ENCODE measurements at places on chromosomes 7 and 10.

DNA sequence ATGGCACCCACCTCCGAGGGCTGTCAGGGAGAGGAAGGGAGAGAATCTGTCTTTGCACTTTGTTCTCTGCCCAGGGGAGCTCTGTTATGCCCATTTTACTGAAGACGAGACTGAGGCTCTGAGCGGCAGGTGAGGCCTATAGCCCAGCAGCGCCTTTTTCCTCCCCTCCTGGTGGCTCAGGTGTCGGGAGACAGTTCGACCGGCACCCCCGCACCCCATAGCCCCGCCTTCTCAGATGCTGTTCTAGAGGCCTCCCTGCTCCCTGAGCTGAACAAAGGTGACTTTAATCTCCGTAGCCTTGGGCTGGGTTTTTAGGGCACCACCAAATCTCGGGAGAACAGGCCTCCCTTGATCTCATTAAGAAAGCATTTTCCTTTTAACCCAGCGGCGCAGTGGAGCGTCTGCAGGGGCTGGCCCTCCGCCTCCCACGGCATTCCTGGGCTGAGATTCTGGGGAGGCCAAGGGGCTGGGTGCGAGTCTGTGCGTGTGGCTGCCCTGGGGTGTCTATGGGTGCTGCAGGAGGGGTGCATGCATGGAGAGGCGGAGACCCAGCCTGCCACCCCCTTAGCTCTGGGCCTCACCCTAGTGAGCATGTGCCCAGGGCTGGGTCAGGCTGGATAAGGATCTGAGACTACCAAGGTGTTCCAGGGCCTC is 3.3 kb downstream of the LFNG start:
- DNase-seq: no peak

- DNase-seq: no peak
Measured at GRCh38 chr10:11444531-11445228, 166.8 kb downstream of the USP6NL start.

DNA sequence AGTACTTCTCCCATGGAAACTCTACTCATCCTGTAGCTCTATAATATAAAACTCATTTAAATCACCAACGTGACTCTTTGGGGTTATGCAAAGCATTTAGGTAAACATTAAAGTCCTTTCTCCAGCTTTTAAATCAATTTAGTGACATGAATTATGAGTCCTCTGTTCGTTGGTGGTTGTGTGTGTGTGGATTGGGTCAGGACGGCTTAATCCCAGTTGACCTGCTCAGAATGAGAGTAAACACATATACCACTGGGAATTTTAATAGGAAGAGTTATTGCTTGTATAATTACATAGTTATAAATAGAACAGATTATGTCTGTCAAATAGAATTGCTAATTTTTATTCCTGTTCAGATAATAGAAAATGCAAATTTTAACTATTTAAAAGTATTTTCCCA is 30.7 kb upstream of the ADCY1 start:
- no peak for DNase-seq

DNA sequence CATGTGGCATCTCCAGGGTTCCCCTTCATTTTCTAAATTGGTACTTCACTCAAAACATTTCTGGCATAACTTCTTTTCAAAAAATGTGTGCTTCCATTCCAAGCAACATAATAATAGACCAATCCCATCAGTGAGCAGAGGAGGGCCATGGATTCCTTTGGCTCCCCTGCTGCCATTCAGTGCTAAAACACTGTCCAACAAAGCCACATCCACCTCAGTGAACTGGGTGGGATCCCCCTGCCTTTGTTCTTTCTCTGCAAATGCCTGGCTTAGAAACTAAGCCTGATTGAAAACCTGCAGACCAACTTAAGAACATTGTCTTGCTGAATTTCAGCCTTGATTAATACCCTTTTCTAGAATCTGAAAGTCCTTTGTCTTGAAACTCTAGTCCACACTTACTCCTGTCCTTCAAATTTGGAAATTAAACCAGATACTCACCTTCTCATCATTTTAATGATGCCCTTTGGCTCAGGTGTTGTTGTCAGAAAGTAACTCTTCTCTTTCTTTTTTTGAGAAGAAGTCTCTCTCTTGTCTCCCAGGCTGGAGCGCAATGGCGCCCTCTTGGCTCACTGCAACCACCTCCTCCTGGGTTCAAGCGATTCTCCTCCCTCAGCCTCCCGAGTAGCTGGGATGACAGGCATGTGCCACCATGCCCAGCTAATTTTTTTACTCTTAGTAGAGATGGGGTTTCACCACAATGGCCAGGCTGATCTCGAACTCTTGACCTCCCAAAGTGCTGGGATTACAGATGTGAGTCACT is 132.3 kb downstream of the PLXNA4 start:
- no peak for DNase-seq

- DNase-seq: no peak
Measured at GRCh38 chr10:89255793-89256192, 4.2 kb upstream of the LIPA start.

DNA sequence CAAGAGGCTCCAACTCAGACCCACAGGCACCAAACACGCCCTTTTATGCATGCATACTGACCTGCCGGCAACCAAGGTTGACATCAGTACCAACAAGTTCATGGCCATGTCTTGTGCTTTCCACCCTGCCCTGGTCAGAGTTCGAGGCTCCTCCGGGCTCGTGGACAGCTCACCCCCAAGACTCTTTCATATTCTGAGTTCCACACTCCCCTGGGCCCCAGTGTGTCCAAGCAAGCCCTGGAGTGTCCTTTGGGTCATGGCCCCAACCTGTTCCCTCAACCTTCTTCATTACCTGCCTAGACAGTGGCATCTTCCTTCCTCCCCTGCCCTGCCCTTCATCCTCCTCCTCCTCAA is 40.5 kb downstream of the HIF1AN start:
- DNase-seq: no peak

DNA sequence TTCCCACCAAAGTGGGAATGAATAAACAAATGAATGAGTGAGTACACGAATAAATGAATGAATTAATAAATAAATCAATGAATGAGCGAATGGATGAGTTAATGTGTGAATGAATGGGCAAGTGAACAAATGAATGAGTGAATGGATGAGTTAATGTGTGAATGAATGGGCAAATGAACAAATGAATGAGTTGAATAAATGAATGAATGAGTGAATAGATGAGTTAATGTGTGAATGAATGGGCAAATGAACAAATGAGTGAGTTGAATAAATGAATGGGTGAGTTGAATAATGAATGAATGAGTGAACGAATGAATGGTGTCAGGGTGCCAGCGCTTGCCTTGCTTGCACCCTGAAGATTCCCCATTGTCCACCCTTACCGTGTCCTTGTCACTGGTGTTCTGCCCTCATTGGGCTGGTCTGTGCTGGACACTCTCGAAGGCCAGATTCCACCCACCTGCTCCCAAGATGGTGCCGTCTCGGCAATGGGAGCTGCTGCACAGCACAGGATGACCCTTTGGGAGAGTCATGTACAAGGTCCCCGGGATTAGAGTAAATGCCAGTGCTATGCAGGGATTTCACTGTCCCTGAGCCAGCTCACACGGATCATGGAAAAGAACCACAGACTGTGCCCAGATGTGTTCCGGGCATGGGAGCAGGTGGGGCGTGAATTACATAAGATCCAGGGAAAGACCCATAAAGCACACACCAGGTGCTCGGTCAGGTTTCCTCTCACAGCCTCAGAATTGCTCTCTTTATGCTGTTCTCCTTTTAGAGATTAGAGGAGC is 83.2 kb downstream of the CAMK1D start:
- DNase-seq: no peak

DNA sequence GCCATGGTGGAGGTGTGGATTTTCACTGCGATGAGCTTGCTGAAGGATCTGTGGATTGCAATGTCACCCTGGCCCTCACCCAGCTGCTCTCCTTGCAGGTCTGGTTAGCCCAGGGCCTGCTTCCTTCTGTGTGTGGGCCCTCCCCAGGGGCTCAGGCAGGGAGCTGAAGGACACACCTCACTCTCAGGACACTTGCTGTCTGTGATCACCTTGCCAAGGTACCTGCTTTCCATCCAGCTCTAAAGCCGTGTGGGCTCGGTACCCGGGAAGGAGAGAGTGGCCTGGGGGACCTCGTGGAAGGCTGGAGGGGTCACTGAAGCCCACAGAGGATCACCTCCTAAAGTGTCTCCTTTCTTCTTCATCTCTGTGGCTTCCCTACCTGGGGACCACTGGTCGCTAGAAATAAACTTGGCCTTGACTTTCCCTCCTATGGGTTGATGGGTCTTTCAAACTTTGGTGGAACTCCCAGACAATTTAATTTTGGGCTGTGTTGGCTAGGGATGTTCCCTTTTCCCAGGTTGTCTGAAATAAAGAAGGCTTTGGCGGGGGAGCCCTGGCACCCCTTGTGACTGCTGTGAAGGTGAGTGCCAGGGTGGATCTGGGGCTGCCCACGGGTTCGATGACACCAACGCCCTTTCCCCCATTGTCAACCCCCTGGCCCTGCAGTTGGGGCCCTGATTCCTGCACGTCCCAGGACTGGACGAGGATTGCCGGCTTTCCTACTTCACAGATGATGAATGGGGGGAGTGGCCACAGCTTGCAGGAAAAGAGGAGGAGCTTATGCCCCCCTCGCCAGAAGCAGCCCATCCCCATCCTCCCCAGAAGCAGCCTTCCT is 331.0 kb downstream of the ADARB2 start:
- DNase-seq: no peak

- peak; percentile 26 for DNase-seq
Measured at GRCh38 chr7:142516038-142516501, 233.2 kb upstream of the PRSS1 start.

DNA sequence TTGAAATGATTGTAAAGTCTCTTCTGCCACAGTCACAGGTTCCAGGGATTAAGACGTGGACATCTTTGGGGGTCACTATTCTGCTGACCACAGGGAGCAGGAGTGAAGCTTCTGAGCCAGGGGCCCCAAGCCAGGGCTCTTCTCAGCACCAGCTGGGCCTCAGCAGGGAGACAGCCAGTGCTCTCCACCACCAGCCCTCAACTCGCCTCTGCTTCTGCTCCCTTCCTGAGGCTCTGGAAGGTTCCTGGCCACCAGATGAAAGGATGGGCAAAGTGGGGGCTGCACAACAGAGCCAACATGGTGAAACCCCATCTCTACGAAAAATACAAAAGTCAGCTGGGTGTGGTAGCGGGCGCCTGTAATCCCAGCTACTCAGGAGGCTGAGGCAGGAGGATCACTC is 11.2 kb upstream of the CRYGN start:
- DNase-seq: no peak

DNA sequence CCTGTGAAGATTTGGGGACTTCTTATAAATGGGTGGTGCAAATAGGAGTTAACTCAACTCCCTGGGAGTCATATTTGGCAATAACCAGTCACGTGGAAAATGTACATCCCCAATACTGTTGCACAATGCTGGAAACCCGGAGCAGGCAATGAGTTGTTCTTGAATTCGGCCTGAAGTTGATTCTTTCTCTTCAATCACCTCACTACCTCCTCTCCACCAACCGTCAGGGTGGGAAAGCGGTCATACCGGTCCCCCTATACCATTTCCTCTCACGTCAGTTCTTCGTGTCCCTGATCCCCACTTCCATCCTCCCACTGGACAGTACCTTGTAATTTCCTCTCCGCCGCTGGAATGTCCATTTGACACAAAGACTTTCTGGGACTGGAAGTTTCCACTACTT is 2.8 kb downstream of the GIMAP5 start:
- no peak for DNase-seq

DNA sequence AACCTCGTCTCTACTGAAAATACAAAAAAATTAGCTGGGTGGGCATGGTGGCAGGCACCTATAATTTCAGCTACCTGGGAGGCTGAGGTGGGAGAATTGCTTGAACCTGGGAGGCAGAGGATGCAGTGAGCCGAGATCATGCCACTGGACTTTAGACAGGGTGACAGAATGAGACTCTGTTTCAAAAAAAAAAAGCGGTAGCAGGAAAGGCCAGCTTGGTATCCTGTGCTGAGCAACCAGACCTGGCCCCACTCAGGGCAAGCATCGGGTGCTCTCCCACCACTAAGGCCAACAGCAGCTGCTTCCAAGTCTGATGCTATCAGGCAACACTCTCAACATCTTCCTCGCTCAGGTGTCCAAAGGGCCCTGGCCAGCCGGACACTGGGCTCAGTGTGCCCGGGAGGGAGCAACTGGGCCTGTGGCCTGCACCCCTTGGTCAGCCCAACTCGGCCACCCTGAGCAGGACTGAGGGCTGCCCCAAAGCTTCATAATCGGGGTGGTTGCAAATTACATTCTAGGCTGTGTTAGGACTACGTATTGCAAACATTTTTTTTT is 44.3 kb upstream of the MSMB start:
- DNase-seq: no peak

GRCh38 chr10:30581779-30582380 is 47.7 kb downstream of the LYZL2 start:
- DNase-seq: no peak

DNA sequence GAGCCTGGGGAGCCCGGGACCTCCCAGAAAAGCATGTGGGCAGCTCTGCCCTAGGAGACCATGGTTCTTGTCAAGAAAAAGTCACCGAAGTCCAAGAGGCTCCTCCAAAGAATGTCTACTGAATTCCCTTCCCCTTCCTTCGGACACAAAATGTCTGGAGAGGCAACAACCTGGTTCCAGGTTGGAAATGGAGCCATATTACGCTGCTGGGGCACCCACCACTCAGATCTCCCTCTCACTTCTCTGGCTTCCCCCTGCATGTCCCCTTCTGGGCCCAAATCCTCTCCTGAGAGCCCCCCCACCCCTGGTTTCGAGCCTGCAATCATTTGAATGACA is 52.6 kb downstream of the RGS10 start:
- no peak for DNase-seq

GRCh38 chr7:138935465-138936011 is 45.7 kb downstream of the KIAA1549 start:
- DNase-seq: no peak

GRCh38 chr10:130863044-130863443 is 448.5 kb downstream of the TCERG1L start:
- no peak for DNase-seq

- no peak for DNase-seq
Measured at GRCh38 chr7:141123522-141123921, 49.7 kb downstream of the TMEM178B start.

DNA sequence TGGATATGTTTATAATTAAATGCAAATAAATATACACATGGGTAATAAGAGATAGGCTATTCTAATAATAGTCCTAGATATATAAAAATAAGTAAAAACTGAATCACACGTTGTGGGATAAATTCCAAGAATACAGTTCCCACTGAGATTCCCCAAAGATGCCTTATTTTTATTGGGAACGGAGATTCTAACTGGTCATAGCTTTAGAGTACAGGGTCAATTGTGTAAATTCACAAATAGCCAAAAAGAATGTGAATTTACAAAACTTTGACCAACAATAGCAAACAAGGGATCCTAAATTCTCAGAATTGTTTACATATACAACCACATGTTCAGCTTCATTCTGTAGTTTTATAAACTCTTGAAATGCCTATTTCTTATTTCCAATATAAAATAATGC is 65.0 kb downstream of the VSTM4 start:
- no peak for DNase-seq

GRCh38 chr10:103859161-103860086 is 4.0 kb upstream of the SH3PXD2A start:
- peak; percentile 11 for DNase-seq

Data from CMK (cell line).